Astrocyte of the spinal cord (primary cell): ENCODE measurements at places on chromosomes 7 and 10.

DNA sequence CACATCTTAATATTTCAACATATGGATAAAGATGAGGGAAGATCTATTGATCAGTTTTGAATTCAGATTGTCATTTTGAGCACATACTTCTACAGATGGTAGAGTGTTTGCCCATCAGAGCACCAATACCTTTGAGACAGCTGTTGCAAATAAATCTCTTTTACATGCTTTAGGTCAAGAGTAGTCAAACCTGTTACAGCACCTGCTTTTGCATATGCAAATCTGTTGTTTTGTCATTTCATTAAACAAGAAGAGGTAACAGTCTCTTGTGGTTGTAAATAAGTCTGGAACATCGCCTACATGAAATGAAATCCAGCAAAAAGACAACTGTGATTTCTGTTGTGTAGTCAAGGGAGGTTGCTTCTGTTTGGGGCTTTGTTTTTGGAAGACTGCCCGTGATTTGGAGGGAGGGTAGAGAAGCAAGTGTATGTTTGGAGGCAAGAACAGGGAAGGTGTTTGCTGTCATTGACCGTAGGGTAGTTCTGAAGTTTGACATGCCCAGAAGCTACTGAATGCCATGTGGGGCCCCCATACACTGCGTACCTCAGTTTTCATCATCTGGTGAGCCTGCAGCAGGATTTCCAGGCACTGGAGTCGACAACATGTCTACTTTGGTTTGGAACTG is 233.6 kb upstream of the PPP1R3A start:
- DNase-seq = no peak

- no peak for DNase-seq
Observed at GRCh38 chr7:148049068-148049467, 541.5 kb upstream of the C7orf33 start.

DNA sequence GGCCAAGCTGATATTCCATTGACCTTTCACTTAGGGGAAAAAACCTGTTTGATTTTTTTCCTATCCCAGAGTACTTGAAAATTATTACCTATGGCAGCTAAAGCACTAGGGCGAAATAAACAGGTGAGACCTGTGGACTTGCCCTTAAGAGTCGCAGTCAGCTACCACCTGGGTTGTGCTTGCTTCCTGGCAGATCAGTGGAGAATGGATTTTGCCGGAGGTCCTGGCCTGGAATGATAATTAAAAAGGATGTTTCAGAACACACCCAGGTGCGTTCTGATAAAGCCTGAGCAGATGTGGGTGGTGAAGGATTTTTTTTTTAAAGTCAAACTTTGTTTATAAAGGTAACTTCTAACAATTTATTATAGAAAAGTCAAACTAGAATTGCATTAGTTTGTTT is 59.1 kb downstream of the AUTS2 start:
- no peak for DNase-seq

- no peak for DNase-seq
Observed at GRCh38 chr10:31456468-31456867, 137.5 kb downstream of the ZEB1 start.

GRCh38 chr7:51229106-51229537 is 87.5 kb downstream of the COBL start:
- no peak for DNase-seq

GRCh38 chr7:80018941-80019808 is 115.5 kb upstream of the GNAI1 start:
- DNase-seq = peak; percentile 72

DNA sequence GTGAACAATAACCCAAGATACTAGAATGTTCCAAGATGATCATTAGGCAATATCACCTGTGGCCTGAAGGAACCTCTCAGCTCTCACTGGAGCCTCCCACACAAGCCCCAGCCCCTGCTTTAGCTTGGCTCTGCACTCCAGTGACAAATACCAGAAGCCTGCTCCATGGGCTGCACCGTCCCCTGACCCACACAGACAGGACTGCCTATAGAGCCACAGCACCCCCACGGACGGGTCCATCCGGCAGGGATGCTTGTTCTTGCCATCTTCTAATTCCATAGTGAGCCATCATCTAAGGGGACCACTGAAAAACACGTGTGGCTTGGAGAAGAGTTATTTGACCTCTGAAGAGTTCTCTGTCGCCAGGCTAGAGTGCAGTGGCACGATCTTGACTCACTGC is 100.9 kb downstream of the PTN start:
- DNase-seq = no peak
